ENCODE measurements at places on chromosomes 7 and 10. TPM values are rescaled to one million over a fixed set of nuclear protein-coding genes. Genes with fewer than 3 reads are reported as not detected.

GRCh38 chr7:26457696-26458327, 166.2 kb downstream of the SNX10 start:
- H3K4me1 ChIP-seq, result peaks cover 5% of the 10 kb centered on the region
- H3K4me3 ChIP-seq, result no peak overlapping the region
- H3K36me3 ChIP-seq, result no peaks in the 10 kb centered on the region
- H3K27me3 ChIP-seq, result peaks cover 3% of the 10 kb centered on the region
- DNase-seq, result no peak

GRCh38 chr7:149254181-149254858, 7.7 kb upstream of the ZNF783 start:
- H3K36me3 ChIP-seq, result peaks cover 5% of the 10 kb centered on the region
- DNase-seq, result no peak
- no peaks in the 10 kb centered on the region for H3K27me3 ChIP-seq
- peaks cover 7% of the 10 kb centered on the region for H3K4me1 ChIP-seq
- H3K4me3 ChIP-seq, result no peak overlapping the region

- peaks cover 12% of the 10 kb centered on the region for H3K4me1 ChIP-seq
- no peaks in the 10 kb centered on the region for H3K36me3 ChIP-seq
- peak overlapping the region; percentile 90 for H3K27ac ChIP-seq
- peak; percentile 61 for DNase-seq
- peak overlapping the region; percentile 28 for H3K4me3 ChIP-seq
Observed at GRCh38 chr10:5752301-5752871, 60.8 kb downstream of the GDI2 start.

DNA sequence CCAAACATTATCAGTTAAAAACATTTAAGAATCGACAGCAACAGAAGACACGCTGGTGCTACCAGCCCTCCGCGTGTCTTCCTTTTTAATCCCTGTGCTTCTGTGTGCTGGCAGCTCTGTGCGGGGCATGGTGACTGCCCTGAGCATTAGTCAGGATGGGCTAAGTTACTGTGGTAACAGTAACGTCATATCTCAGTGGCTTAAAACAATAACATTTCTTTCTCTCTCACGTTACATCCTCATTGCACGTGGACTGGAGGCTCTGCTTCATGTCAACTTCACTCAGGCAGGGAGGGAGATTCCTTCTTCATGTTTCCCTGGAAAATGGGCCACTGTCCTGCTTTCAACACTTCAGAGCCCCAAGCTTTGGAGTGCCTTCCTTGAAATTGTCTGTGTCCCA, 378.5 kb downstream of the CCSER2 start:
- no peak overlapping the region for H3K27ac ChIP-seq
- H3K4me1 ChIP-seq, result no peaks in the 10 kb centered on the region
- H3K4me3 ChIP-seq, result no peak overlapping the region
- DNase-seq, result no peak
- H3K36me3 ChIP-seq, result no peaks in the 10 kb centered on the region

- H3K27me3 ChIP-seq, result peaks cover 6% of the 10 kb centered on the region
- DNase-seq, result peak; percentile 49
Observed at GRCh38 chr7:149799397-149800168, 26.2 kb upstream of the ZNF467 start.

- H3K27ac ChIP-seq, result no peak overlapping the region
- H3K27me3 ChIP-seq, result no peaks in the 10 kb centered on the region
- H3K4me1 ChIP-seq, result no peaks in the 10 kb centered on the region
Observed at GRCh38 chr10:26081459-26081858, 135.1 kb upstream of the GAD2 start.

GRCh38 chr10:50431791-50432190, 180.5 kb upstream of the ASAH2 start:
- no peak for DNase-seq
- peaks cover 2% of the 10 kb centered on the region for H3K27me3 ChIP-seq
- H3K36me3 ChIP-seq, result no peaks in the 10 kb centered on the region
- no peak overlapping the region for H3K27ac ChIP-seq
- no peaks in the 10 kb centered on the region for H3K4me1 ChIP-seq
- no peak overlapping the region for H3K4me3 ChIP-seq

GRCh38 chr7:139762886-139763285, 14.9 kb downstream of the HIPK2 start:
- H3K4me1 ChIP-seq, result peaks cover 30% of the 10 kb centered on the region
- H3K36me3 ChIP-seq, result peaks cover 4% of the 10 kb centered on the region
- no peaks in the 10 kb centered on the region for H3K27me3 ChIP-seq
- peak overlapping the region; percentile 4 for H3K4me3 ChIP-seq
- no peak for DNase-seq
- no peak overlapping the region for H3K27ac ChIP-seq

GRCh38 chr10:97650726-97651125, 10.3 kb downstream of the PI4K2A start:
- no peak overlapping the region for H3K4me3 ChIP-seq
- H3K4me1 ChIP-seq, result peaks cover 6% of the 10 kb centered on the region
- H3K27ac ChIP-seq, result no peak overlapping the region
- H3K27me3 ChIP-seq, result no peaks in the 10 kb centered on the region
- H3K36me3 ChIP-seq, result no peaks in the 10 kb centered on the region

DNA sequence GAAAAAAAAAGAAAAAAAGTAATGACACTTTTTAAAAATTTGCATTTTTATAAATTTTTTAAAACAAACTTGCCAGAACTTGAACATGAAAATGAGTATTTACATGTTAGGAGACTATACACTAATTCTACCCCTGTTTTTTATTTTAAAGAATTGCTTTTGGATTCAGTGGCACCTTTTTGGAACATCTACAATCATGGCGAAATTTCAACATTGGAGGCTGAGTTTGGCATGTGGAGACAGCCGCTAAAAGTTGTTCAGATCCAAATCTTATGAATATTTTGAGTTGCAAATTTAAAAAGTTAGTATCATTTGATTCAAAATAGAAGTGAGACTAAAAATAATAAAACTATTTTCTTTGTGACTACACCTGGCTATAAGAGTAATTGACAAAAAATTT, 804.2 kb downstream of the MAGI2 start:
- peaks cover 3% of the 10 kb centered on the region for H3K4me1 ChIP-seq
- no peak overlapping the region for H3K4me3 ChIP-seq
- no peaks in the 10 kb centered on the region for H3K27me3 ChIP-seq
- DNase-seq, result no peak

- H3K4me3 ChIP-seq, result no peak overlapping the region
- no peak overlapping the region for H3K27ac ChIP-seq
- peaks cover 1% of the 10 kb centered on the region for H3K27me3 ChIP-seq
- peaks cover 14% of the 10 kb centered on the region for H3K36me3 ChIP-seq
- no peaks in the 10 kb centered on the region for H3K4me1 ChIP-seq
Observed at GRCh38 chr10:45387096-45387893, 13.3 kb downstream of the ALOX5 start.

Gene CALML3
- total RNA-seq, result not detected

Gene TCTN3
- total RNA-seq, result 14.7 TPM

Gene FAM20C
- total RNA-seq, result 199 TPM

Gene FRMD4A
- 70.6 TPM for total RNA-seq
